ENCODE measurements at places on chromosomes 7 and 10. TPM values are rescaled to one million over a fixed set of nuclear protein-coding genes. Genes with fewer than 3 reads are reported as not detected.

DNA sequence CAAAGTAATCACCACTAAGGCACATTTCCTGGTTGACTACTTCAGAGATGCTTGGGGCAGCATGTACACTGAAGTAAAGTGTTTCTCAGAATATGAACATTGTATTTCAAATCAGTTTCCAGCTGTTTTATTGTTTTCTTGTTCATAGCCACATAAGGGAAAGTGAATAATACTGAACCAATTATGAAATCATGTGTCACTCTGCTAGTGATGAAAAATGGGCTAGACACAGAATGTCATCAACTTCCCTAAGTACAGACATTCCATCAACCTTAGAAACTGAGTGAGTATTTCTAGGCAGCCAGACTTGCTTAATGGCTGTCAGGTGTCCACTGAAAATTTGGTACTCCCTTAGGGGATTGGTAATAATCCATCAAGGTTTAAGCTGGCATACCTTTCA, 603.5 kb downstream of the ARL4A start:
- DNase-seq, result peak; percentile 48

DNA sequence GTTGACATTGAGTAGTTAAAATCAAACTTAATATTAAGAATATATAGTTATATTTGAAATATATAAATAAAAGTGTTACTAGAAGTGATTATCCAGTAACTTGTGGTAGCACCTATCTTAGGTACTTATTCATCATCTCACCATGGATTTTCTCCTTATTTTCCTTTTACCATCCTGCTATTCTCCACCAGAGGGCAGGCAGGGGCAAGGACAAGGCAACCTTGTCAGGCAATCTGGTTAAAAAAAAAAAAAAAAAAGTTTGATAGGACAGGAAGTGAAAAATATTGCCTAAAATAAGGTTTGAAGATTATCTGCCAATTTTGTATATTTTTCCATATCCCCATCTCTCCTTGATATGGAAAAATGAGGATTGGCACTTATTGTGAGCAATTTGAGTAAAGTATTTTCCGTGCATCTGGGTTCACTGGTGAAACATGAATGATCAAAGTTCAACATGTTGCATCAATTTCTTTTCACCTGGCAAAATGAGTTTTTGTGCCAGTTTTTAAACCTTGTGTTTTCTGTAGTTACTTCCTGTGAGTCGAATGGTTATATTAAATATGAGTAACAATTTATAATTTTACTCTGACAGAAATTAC, 256.7 kb downstream of the AGMO start:
- DNase-seq, result peak; percentile 69

GRCh38 chr7:157503229-157503628, 166.4 kb downstream of the DNAJB6 start:
- DNase-seq, result no peak

The FAM25C gene
- not detected for total RNA-seq

DNA sequence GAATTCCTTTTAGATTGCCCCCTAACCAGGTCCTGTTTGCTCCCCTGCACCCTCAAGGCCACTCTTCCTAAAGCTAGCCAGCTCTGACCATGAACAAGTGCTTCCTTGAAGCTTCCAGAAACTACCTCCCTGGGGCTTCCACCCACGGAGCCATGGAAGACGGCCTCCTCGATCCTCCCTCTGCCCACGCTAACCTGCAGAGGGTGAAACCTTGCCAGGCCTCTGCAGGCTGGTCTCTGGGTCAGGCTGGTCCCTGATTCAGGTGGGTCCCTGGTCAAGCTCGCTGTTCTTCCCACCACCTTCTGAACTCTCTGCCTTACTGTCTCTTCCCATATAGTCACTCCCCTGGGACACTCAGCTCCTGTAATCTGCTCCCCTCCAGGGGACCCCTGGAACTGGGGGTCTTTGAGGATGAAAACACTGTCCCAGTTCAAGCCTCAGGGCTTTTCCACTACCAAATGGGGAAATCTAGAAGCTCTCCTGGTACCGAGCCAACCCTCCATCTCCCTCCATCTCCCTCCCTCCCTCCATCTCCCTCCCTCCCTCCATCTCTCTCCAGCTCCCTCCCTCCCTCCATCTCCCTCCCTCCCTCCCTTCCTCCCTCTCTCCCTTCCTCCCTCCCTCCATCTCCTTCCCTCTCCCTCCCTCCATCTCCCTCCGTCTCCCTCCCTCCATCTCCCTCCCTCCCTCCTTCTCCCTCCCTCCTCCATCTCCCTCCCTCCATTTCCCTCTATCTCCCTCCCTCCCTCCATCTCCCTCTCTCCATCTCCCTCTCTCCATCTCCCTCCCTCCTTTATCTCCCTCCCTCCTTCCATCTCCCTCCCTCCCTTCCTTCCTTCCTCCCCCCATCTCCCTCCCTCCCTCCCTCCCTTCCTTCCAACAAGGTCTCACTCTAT, 2.9 kb downstream of the MLXIPL start:
- no peak for DNase-seq
